Left renal pelvis (tissue), 4 donors: ENCODE measurements at places on chromosomes 4 and X. TPM values are rescaled to one million over a fixed set of nuclear protein-coding genes. Genes with fewer than 3 reads are reported as not detected.

GRCh38 chr4:7464259-7464655 is 29.5 kb upstream of the PSAPL1 start:
- DNase-seq, result no peak

- DNase-seq, result no peak
Measured at GRCh38 chrX:150919401-150919800, 20.9 kb upstream of the CD99L2 start.

- no peak for DNase-seq
Measured at GRCh38 chr4:77154065-77154464, 2.9 kb upstream of the CCNG2 start.

BEX1 gene
- 67.2 TPM for polyA plus RNA-seq

DNA sequence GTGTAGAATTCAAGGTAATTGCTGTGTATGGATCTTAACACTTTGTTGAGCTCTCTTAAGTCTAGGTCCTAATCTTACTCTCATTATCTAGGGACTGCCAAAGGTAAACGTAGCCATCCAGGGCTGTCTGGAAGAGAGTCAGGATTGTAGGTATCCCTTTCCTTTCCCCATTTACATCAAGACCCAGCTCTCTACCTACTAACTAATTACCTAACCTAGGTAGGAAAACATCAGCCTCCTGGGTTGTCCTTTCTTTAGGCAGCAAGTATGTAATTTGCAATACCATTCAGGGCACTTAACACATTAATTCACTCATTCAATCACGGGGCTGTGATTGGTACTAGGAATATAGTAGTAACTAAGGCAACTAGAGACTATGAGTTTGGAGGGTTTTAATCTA is 15.2 kb upstream of the CPEB2 start:
- DNase-seq, result no peak

DNA sequence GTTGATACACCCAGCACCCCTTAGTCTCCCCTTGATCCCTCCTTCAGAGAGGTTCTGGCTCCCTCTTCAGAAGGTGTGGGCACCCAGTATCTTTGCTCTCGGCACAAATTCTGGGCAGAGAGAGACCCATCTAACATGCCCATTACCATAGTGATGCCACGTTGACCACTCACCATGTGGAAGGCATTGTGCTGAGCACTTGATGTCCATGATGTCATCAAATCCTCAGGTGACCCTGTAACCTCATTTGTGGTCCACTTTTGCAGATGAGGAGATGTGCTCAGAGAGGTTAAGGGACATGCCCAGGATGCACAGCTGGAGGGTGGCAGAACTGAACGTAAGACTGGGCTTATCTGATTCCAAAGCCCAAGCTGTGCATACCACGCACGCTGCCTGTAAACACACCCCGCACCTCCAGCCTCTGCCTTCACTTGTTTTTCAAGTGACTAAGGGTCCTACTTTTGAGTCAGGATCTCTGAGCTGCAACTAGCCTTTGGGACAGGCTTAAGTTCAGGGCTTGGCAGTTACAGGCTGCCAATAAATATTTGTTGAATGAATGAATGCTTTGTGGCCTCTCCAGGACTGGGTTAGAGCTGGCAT is 55.2 kb downstream of the HTRA3 start:
- DNase-seq, result no peak

GRCh38 chr4:74364652-74365491 is at the start of gene EREG:
Gene EREG (plus strand): TSS chr4:74365145. CDS start chr4:74365309, 164 bp downstream.
- no peak for DNase-seq

DNA sequence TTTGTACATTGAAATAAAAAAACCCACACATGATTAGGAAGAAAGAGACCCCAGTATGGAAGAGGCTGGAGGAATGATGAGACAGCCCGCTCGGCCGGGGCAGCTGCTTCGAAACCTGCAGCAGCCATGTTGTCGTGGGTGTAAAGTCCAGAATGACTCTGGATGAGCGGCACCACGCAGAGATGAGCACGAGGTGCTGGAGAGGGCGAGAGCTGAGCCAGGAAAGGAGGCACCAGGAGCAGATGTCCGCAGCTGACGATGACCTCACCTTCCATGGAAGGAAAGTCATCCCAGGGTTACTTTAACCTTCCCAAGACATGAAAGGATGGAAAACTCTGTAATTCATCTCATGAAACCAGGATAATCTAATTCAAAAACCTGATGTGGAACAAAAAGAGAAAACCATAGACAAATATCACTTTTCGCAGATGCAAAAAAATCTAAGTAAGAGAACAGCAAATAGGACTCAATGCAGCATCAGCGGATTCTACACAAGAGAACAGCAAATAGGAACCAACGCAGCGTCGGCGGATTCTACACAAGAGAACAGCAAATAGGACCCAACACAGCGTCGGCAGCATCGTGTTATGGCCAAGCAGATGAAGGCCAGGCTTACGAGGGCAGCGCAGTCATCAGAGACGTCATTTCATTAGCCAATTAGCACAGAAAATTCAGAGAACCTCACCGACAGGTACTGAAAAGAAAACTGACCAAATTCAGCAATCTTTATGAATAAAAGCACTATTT is 25.9 kb upstream of the SPON2 start:
- no peak for DNase-seq

DNA sequence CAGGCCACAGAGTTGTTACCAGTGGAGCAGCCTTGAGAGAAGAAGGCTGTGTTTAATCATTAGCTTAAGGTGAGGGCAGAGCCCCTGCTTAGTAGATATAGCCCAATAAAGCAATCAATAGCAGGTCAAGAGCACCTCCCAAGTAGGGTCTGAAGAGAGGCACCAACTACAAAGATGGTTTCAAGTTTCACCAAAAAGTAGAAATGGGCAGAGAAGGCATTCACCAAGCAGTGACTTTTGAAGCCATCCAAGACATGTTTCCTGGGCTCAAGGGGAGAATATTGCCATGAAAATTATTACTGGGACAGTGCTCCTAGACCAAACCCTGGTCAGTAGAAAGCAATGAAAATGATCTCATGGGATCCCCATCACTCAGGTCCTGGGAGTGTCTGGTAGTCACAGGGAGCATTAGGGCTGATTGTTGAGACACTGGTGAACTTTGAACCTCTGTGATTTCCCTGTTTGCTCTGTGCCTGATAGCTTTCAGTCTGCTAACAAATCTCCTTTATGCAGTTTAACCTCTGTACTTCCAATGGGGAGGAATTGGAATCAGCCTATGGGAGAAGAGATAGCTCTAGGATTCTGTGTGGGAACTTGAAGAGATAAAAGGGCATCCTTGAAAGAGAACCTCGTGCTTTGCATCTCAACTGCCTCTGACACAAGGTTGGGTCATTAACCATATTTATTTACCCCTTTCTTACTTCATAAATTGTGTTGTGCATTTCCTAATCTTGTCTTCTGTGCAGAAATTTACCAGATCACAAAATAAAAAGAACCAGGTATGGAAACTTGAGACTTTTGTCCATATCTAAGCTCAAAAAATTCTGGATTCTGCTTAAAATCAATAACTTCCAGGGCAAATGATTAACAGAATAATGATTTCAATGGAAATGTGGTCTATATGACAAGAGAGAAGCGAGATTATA is 9.3 kb upstream of the OTC start:
- no peak for DNase-seq

TCP11X2 gene
- polyA plus RNA-seq, result 2.0 TPM

GRCh38 chrX:130734713-130735112 is 168.3 kb downstream of the ENOX2 start:
- DNase-seq, result no peak

GRCh38 chr4:172042714-172043114 is 229.5 kb downstream of the GALNTL6 start:
- DNase-seq, result no peak

DNA sequence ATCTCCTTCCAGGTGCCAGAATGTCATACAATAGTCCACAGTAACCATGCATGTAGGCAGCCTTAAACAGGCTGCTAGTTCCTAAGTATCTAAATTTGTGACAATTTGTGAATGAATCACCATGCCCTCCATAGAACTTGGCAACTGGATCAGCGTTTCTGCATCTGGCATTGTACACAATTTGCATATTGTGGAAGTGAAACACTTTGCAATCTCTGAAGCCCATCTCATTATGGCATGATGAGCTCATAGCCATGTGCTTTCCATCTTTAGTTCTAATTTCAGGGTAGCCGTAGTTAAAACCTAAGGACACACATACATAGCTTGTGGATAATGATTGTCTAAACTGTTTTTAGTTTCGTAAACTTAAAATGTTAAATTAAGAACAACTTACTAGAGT is 573.6 kb downstream of the PPP4R3C start:
- DNase-seq, result no peak

GRCh38 chr4:186739802-186740434 is 16.3 kb upstream of the FAT1 start:
- DNase-seq, result no peak

TACC3 gene
- polyA plus RNA-seq, result 40.3 TPM

GRCh38 chr4:101277671-101278070 is 69.7 kb downstream of the PPP3CA start:
- no peak for DNase-seq

DNA sequence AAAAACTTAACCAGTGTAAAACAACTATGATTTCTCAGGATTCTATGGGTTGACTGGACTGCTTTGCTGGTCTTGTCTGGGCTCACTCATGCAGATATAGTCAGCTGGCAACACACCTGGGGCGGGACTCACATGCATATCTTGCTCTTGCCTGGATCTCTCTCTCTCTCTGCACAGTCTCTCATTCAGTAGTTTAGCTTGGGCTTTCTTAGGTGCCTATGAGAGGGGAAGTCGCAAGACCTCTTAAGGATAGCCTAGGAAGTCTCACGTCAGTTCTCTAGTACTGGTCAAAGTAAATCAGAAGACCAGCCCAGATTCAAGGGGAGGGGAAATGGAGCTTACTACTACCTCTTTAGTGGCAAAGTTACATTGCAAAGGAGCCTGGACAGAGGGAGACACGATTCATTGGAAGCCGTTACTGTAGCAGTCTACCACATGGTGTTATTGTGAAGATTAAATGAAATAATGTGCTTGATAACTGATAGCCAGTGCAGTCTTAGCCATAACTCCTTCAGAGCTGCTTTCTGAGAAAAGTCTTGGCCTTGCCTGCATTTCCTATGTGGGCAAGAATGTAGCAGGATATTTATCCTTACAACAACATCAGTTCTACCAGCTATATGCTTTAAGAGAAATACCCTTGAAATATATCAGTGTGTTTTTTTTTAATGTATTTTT is 2.1 kb downstream of the COPS4 start:
- DNase-seq, result no peak

GRCh38 chrX:117510453-117510852 is 606.2 kb downstream of the KLHL13 start:
- no peak for DNase-seq

GRCh38 chr4:155578219-155578618 is 88.4 kb upstream of the GUCY1A1 start:
- no peak for DNase-seq

DNA sequence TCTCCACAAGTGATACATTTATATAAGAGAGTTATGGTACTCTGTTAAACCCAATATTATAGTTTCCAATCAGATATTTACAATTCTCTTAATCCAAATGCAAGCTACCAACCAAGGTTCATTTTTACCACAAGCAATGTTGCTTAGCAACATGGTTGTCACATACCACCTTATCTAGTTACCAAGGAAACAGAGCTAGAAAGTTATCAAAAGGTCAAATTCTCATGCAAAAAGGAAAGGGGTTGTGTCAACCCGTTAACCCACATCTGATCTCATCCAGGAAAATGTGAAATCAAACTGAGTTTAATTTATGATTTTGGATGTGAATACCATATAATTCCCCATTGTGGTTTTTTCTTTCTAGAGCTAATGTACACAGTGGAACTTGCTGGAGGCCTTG is 274.1 kb upstream of the MAGEB2 start:
- no peak for DNase-seq

DNA sequence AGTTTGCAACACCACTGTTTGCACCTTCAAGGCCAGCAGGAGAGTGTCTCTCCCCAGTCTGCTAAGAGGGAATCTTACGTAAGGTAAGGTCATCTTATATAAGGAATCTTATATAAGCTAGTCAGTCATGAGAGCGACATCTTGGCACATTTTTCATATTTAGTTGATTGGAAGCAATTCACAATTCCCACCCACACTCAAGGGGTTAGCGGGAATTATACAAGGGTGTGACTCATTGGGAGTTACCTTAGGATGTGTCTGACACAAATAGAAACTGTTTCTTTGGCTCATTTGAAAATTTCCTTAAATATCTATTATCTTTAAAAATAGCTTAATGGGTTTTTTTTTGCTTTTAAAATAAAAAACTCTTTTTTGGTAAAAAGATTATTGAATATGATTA is 62.1 kb upstream of the GRPR start:
- no peak for DNase-seq

DNA sequence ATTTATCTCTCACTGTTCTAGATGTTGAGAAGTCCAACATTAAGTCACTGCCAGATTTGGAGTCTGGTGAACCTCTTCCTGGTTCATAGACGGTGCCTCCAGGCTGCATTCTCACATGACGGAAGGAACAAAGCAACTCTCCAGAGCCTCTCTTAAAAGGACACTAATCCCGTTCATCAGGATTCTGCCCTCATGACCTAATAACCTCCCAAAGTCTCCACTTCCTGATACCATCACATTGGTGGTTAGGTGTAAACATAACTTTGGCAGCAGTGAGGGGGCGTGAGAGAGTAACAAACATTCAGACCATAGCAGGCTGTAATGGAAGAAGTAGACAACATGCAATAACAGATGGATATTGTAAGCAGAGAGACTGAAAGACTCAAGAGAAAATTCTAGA is 388.6 kb downstream of the PDHA2 start:
- DNase-seq, result no peak

GRCh38 chr4:16669036-16669435 is 229.4 kb downstream of the LDB2 start:
- DNase-seq, result no peak

FRMD7 gene
- polyA plus RNA-seq, result 0.20 TPM

CASK gene
- polyA plus RNA-seq, result 58.6 TPM

DNA sequence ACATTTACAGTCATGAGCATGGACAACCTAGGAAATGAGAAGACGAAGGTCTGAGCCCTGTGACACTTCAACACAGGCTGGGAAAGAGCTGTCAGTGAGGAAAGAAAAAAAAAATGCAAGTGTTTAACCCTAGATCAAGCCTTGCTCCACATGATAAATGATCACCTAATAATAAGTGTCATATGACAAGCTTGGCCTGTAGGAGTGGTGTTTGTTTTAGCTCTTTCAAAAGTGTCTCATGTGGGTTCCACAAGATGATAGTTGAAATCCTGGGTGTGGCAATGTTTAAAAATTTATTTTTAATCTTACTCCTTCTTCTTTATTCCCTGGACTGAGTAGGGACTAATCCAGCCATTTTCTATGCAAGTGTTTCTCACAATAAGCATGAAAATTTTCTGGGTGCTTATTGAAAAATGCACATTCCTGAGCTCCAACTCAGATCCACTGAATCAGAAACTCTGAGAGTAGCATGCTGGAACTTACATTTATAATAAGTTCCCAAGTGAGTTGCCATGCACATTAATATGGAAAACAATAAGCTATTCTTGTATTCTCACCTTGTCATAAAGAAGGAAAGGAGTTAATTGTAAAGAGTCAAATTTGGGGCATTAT is 138.3 kb downstream of the AREG start:
- no peak for DNase-seq

GRCh38 chr4:53582194-53582593 is 9.1 kb downstream of the LNX1 start:
- no peak for DNase-seq

GRCh38 chr4:102527695-102528283 is 26.6 kb downstream of the NFKB1 start:
- DNase-seq, result no peak

- no peak for DNase-seq
Measured at GRCh38 chrX:13074297-13075262, 30.2 kb upstream of the FAM9C start.
